H1 (cell line): ENCODE measurements at places on chromosomes 3 and 15.

DNA sequence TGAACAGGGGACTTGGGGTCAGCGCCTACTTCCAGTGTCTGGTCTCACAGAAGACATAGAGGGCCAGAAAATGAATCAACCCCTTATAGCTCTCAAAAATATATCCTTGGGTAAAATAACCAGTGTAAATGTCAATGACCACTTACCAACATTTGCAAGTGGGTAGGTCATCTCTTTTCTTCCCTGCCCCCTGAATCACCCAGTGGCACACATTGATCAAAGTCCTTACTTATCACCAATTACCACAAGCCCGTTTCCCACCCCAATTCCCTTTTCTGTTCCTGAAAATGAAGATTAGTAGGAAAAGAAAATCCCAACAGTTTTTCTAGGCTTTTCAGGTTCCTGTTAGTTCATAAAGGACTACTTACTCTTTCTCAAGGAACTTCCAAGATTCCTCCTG, 70.5 kb upstream of the HEG1 start:
- DNase-seq: no peak

DNA sequence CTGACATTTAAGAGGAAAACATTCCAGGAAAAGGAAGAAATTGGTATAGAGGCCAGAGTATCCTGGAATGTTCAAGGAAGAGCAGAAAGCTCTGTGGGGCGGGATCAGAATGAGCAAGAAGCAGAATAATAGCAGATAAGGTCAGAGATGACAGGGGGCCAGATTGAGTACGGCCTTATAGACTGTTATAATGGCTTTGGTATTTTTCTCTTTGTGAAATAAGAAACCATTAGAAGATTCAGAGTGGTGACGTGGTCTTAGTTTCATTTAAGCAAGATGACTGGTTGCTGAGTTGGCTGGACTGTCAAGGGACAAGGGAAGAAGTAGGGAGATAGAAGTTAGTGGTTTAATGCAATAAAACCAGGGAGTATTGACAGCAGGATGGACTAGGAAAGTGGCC, 218.3 kb upstream of the SOX2 start:
- DNase-seq: no peak

GRCh38 chr3:3170998-3171397, 8.5 kb downstream of the CRBN start:
- DNase-seq: no peak

DNA sequence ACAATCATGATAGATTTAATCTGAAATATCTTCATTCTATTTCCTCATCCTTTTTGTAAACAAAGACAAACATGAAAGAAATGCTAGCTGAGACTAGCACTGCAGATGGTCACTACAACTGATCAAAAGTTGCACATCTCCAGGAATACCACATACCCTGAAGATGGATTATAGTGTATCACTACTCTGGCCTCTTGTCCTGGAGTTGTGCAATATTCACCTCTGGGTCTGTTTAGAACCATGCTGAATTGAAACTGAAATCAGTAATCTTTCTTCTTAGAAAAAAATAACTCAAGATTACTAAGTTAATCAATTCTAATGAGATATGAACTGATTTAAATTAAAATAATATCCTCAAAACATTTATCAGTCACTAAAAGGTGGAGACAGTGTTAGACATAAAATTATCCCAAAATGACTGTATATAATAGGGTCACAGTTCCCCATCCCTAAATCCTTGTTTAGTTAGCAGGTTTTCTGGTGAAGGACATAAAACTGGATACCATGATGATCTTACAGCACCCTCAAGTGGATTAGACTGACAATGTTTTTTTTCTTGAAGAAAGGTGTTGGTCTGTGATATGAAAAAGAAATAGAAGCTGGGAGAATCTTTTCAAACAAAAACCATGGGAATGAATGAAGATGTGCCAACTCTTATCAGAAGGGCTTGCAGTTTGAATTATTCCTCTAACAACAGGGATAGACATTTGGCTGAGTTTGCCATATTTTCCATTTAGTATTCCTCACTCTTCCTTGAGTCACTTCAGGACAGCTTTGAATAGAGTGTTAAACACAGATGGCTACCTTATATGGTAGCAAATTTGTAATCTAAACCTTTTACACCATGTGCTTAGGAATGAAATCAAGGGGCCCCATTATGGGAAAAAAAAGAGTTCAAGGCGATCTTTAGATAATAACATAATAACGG, 7.1 kb upstream of the TTC14 start:
- no peak for DNase-seq

DNA sequence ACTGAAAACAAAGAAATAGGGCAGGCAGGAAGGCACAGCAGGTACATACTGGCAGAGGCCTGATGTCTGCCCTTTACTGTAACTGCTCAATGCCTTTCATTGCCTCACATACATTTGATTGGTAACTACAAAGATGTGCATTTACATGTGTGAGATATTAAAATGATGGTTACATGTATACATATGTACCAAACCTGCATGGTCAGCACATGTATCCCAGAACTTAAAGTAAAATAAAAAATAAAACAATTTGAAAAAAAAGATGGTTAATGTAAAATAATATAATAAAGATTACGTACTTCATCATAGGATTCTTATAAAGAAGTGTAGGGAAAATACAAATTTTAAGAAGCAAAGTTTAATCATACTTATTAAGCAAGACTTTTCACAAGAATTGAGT, 15.1 kb downstream of the SSR3 start:
- DNase-seq: no peak

- peak; percentile 84 for DNase-seq
These were observed 61.3 kb upstream of the CMTM8 start for GRCh38 chr3:32176989-32177701.

- no peak for DNase-seq
These were observed 5.7 kb downstream of the NMNAT3 start for GRCh38 chr3:139671863-139672646.

DNA sequence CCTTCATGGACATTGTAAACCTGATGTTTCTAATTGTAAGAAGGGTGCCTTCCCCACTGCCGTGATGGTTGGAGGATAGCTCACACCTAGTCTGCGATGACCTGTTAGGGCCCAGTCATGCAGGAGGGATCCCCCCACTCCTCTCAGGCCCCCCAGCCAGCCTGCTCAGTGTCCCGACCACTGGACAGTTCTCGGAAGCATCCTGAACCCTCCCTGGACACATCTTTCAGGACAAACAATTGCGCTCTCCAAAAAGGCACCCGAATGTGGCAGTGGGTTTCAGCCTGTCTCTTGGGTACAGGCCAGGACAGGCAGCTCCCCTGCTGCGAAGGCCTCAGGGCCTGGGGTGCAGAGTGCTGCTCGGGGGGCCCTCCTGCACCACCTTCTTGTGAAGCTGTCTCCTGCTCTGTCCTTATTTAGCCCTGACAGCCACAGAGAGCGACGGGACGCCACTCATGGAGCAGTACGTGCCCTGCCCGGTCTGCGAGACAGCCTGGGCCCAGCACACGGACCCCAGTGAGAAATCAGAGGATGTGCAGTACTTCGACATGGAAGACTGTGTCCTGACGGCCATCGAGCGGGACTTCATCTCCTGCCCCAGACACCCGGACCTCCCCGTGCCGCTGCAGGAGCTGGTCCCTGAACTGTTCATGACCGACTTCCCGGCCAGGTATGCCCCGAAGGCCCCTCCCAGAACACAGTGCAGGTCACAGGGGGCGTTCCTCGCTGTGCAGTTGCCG, 132.3 kb downstream of the LRRK1 start:
- DNase-seq: no peak

DNA sequence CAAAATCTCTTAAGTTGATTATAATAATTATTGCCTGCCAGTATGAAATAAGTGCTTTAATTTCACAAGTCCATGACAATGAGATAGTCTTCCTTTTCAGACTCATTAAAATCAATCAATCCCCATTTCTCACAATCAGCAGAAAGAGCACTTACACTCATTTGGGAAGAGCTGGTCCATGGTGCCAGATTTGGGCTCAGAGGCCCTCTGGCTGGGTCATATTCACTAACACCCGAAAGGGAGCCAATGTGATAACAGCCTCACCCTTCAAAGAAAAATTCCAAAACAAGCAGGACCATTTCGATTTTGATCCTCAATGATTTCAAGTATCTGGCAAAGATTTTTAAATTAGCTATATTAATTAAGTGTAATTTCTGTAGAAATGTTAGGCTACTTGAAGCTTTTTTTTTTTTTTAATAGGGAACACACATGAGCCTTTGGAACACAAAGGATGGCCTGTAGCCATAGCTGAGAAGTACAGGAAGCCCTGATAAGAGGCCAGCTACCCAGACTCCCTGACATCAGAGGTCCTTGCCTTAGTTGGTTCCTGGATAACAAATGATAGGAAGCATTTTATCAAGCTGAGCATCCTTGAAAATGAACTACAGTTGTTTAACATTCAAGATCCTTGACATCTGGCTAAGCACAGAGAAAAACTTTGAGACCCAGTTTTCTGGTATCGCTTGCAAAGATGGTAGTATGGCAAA, 17.1 kb downstream of the MCF2L2 start:
- no peak for DNase-seq

DNA sequence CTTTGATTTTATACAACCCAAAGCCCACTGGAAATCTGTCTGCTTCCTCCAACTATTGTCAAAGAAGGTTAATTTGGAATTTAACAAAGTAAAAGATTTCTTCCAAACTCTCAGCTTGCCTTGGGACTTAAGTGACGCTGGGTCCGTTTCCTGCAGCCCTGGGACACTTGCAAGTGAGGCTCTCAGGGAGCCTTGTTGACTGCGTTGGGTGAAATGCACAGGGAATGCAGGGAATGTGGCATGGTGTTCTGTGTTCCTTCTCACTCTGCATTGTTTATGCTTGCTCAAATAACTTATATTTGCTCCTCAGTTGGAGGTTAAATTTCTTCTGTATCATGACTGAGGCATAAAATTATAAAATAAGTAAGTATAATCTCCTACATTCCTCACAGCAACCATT, 60.9 kb upstream of the TJP1 start:
- no peak for DNase-seq

DNA sequence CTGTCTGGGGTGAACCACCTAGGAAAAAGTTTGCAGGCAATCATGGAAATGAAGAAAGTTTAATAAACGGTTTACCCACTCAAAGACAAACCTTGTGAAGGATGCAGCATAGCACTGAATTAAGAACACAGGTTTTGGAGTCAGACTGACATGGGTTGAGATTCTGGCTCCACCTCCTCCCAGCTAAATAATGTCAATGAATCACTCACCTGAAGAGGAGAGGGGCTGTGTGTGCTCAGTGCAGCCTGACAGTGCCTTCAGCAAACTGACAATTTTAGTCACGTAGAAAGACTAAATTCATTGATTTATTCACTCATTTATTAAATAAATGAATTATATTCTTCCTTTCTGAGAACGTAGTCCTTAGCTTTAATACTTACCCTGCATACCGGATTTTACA, 18.9 kb downstream of the NR1I2 start:
- no peak for DNase-seq

GRCh38 chr15:51759557-51760070, 8.2 kb downstream of the TMOD2 start:
- peak; percentile 52 for DNase-seq

GRCh38 chr3:123711356-123711755, 126.5 kb upstream of the HACD2 start:
- no peak for DNase-seq

- DNase-seq: no peak
These were observed 60.2 kb downstream of the VPS8 start for GRCh38 chr3:184872200-184872599.

GRCh38 chr3:168269001-168269400, 173.3 kb upstream of the GOLIM4 start:
- no peak for DNase-seq

DNA sequence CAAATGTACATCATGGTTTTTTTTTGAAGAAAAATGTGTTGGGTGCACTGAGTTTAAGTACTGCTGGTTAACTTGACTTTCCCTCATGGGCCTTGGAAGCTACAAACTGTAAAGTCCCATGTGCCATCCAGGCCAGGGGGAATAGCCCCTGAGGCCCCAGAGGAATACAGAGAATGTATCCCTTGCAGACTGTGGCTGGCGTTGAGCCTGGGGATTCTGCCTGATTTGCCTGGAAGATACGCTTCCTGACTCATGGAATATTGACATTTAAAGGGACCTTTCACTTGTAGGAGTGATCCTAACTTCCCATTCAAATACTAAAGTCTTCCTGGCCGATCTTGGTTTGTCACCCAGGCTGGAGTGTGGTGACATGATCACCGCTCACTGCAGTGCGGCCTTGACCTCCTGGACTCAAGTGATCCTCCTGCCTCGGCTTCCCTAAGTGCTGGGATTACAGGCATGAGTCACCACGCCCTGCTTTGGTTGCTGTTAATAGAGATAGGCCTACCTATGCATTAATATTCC, 42.0 kb downstream of the ADAMTSL3 start:
- DNase-seq: no peak

- DNase-seq: no peak
These were observed 40.9 kb upstream of the RPL35A start for GRCh38 chr3:197908957-197909701.
